Left renal pelvis (tissue), 4 donors: ENCODE measurements at places on chromosomes 16 and 17. TPM values are rescaled to one million over a fixed set of nuclear protein-coding genes. Genes with fewer than 3 reads are reported as not detected.

UTS2R gene
- 0.24 TPM for polyA plus RNA-seq

CFAP52 gene
- 0.49 TPM for polyA plus RNA-seq

CCL7 gene
- polyA plus RNA-seq: not detected

TAOK2 gene
- 42.7 TPM for polyA plus RNA-seq

SPN gene
- 2.0 TPM for polyA plus RNA-seq

HBA1 gene
- polyA plus RNA-seq: 13,427 TPM

CSHL1 gene
- polyA plus RNA-seq: not detected

MYH3 gene
- 2.7 TPM for polyA plus RNA-seq

CPNE7 gene
- 11.5 TPM for polyA plus RNA-seq

SUPT6H gene
- polyA plus RNA-seq: 71.0 TPM

GRAP gene
- polyA plus RNA-seq: 6.5 TPM

TERB1 gene
- not detected for polyA plus RNA-seq

GRCh38 chr17:50661795-50662391 lies 27.2 kb downstream of the ABCC3 start:
- no peak for DNase-seq

DNA sequence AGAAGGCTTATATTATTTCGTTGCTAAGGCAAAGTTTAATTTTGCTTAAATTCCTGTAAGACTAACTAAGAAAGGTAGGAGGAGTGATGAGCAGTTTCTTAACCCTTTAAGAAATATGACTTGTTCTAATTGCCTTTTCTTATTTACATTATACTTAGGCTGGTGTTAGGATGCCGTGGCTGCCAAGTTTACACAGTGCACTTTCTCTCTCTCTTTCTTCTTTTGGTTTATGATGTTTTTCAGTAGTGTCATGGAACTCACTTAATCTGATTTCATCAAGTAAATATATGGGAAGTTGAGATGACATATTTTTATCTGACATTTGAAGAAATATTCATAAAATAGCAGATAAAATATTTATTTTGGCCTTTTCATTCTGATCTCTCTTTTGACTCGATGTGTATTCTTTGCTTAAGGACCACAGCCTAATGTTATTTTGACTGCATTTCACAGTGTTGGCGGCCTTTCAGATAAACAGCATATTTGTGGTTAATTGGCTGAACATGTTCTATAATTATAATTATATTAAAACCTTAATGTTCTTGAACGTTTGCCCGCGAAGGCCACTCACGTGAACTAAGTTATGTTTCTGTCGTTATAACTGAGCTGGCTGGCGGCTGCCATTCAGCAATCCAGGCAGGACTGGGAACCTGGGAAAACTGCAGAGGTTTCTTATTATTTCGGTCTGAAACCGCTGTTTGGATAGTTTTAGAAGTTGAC lies 191.6 kb downstream of the WWOX start:
- no peak for DNase-seq

- no peak for DNase-seq
These were observed 8.4 kb downstream of the RARA start for GRCh38 chr17:40317345-40317873.

GRCh38 chr17:40176754-40177110 lies 538 bp upstream of the RAPGEFL1 start:
- DNase-seq: no peak

DNA sequence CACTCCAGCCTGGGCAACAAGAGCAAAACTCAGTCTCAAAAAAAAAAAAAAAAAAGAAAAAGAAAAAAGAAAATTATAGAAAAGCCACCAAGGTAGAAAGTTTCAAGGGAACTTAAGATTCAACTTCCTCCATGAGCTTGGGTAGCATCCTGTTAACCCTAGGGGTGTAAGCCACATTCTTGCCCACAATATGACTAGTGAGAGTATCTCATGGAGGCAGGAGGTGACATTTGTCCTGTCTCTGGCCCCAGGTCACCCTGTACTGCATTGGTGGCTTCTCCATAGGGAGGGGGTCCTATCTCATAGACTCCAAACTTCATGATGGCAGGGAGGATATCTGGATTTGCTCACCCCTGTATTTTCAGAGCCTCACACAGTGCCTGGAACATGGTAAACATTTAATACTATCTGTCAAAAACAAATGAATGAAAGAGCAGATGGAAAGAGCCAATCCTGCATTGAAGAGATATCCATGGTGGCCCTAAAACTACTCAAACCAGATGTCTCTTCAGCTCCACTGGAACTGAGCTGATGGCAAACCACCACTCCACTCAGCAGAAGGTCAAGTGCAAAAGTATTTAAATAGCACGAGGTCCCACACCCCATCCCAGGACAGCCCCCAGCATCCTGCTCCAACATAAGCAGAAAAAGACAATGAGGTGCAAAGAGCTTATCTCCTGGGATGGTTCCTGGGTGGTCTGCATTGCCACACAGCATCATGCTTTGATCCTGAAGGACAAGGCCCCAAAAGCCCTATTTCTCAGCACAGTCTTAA lies 50.3 kb downstream of the EMP2 start:
- DNase-seq: no peak

- no peak for DNase-seq
These were observed 15.0 kb downstream of the OGFOD1 start for GRCh38 chr16:56466344-56466743.

DNA sequence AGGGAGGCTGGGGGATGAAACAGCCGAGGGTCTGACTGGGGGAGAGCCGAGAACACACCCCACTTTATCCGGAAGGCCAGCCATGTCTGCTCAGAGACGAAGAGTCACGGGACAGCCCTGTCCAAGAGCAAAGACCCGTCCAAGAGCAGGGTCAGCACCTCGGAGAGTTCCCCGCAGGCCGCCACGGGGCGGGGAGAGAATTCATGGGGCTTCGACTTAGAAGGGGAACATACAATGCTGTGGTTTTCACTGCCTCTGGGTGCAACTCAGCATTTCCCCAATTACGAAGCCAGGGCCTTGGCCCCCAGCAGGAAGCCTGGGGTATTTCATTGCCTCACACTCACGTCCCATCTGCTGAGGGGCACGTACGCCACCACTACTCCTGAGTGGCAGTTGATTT lies 59.3 kb downstream of the JPH3 start:
- DNase-seq: peak; percentile 42

GRCh38 chr17:7838090-7839075 lies 4.4 kb downstream of the KDM6B start:
- peak; percentile 50 for DNase-seq

GRCh38 chr16:67157892-67158635 lies 1.6 kb downstream of the TRADD start:
- no peak for DNase-seq

- no peak for DNase-seq
These were observed 212.6 kb downstream of the ABCC12 start for GRCh38 chr16:47943235-47943634.

GRCh38 chr16:89363621-89364393 lies 126.6 kb downstream of the ANKRD11 start:
- DNase-seq: no peak

DNA sequence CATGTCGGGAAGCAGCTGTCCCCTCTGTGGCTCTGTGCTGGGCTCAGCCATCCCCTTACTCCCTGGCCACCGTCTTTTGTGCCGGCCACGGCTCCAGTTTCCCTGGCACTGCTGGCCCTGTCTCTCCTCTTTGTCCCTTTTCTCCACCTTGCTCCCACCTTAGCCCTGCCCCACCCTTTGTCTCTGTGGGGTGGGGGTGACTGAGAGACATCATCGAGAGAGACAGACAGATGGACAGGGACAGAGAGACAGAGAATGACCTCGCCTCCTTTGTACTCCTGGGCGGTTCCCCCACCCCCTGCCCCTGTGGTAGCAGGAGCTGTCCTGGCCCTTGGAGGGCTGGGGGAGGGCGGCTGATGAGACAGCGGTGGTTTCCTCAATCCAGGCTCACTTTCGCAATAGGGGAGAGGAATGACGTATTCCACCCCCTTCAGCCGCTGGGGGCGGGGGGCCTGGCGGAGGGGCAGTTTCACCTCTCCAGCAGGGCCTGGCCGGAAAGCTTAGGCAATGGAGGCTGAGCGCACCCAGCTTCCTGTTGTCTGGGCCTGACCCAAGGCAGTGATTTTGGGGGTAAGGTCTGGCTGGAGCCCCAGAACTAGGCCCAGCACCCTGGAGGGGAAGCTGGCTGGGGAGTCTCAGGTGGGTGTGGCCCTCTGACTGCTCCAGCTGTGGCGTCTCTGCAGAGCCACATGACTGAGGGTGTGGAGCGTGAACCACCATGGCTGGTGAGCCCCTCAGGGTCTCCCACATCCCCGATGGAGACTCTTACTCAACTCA lies 7.3 kb downstream of the FMNL1 start:
- DNase-seq: no peak

DNA sequence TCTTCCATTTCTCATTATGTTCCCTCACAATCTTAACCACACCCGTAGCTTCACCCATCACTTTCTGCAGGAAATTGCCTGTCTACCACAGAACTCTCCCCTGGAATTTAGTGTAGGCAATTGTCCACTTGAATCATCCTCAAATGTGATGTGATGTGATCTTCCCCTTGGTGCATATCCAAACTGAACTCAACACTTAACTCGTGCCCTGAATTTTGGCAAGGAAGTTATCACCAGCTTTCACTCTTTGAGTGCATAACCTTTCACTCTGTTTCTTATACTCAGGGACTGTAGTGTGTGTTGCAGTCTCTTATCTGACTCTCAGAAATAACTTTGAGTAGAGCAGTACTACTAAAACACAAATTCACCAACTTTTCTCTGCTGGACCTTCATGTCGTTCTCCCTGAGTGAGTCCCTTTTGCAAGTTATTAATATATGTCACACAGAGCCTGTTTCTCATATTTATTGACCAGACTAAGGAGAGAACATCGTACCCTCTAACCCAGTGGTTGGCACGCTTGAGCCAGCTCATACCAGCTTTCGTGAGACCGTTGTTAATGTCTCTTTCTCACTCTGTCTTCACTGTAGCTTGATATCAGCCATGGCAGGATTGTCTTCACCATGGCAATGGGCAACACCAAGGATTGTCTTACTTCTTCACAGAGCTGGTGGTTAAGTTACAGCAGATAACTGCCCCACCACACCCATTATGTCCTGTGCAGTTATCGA lies 558.9 kb upstream of the HSBP1 start:
- DNase-seq: no peak

- DNase-seq: peak; percentile 34
These were observed 51.3 kb downstream of the ZFP90 start for GRCh38 chr16:68590201-68590994.

GRCh38 chr16:58044266-58045019 lies 18.9 kb downstream of the MMP15 start:
- DNase-seq: no peak

DNA sequence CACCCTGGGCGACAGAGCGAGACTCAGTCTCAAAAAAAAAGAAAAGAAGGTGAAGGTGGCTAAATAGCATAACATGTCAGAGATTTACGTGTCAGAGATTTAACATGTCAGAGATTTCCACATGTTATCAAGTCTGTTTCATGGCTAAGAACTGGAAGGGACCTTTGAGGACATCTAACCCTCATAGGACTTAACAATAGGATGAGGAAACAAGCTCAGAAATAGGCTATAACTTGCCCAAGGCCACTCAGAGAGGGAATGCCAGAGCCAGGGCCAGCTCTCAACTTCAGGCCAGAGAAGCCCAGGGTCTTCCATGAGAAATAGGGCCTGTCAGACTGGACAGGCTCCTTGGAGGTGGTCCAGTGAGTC lies 26.8 kb upstream of the ZNF629 start:
- no peak for DNase-seq

DNA sequence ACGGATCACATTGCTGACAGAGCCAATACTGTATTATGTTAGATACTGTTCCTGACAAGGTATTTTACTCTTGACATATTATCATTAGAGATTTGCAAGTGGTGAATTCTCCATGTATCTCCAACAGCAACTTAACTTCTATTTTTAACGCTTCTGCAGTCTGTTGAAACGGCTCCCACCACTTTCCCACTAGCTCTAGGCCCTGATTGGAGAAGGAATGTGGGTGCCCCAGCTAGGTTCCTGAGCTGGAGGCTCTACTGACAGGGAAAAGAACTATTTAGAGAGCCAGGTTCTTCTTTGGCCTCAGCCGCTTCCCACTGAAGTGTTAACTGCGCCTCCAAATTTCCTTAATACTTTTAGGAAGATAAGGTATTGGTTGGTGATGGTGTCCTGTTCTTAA lies 191.8 kb downstream of the RBFOX1 start:
- no peak for DNase-seq

GRCh38 chr16:67549240-67549639 lies 13.1 kb upstream of the CTCF start:
- DNase-seq: no peak

DNA sequence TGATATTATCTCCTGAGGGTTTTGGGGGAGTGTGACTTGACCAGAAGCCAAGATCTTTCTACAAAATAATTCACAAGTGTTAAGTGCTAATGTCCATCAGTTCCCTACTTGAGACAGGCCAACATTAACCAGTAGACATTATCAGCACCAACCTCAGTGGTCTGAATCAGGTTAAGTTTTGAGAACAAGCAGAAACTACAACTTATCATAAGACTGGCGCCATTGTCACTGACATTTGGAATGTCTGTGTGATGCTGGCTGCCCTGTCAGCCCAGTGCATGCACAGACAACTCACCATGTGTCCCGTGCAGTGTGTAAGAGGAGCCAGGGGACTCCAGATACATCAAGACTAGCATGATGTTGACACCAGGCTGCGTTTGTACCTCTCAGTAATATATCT lies 76.8 kb downstream of the CCDC182 start:
- no peak for DNase-seq

DNA sequence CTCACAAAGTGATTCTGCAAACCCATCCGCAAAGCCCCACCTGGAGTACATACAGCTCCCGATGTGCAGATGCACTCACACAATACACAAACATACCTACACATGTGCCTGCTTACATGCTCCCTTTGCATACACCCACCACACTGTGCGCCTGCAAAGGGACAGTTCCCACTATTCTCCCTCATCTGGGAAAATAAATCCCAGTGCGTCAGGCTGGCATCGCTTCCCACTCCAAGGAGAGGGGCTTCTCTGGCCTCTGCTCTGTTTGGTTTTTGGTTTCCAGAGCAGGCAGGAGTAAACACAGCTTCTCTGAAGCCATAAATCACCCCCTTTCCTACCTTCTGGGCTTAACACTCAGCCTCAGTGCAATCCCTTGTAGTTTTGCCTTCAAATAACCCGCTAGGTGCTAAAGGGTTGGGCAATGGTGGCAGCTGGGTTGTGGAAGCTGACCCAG lies 14.7 kb downstream of the HOXB4 start:
- DNase-seq: peak; percentile 73

- DNase-seq: no peak
These were observed 10.7 kb downstream of the SPNS2 start for GRCh38 chr17:4509401-4509800.

GRCh38 chr16:73864868-73865267 lies 431.7 kb upstream of the PSMD7 start:
- no peak for DNase-seq

DNA sequence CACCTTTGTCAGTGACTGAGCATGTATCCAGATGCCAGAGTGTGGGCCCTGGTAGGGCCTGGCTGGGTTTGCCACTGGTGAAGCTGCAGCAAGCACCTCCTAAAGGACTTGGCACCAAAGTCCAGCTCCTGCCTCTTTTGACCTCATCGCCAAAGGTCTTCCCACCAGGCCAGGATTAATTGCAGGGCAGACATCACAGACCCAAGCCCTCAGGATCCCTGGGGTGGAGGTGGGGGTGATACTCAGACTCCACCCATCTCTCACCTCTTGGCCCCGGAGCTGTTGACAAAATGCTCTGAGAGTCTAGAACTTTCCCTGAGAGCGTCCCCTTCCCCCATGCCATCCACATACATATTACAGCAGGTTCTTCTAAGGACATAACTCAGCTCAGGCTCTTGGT lies 4.6 kb downstream of the WNT3 start:
- no peak for DNase-seq
